HepG2 (cell line): ENCODE measurements at places on chromosomes 5 and 9.

DNA sequence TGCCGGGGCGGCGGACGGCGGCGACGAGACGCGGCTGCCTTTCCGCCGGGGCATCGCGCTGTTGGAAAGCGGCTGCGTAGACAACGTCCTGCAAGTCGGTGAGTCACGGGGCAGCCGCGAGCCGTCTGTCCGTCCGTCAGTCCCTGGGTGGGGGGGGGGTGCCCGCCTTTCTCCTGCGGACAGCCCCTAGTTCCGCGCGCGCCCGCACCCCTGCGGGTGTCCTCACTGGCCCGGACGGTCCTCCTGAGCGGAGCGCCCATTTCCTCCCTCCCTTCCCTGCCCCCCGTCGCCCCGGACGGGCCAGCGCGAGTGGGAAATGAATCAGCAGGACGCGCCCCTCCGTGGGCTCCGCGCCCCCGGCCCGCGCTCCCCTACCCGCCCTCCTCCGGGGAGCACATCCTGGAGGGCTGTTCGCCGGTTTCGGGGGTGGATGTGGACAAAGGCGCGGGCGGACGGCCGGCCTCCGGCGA lies 828 bp downstream of the ZSWIM6 start:
- H3K4me1 ChIP-seq, result peaks cover 45% of the 10 kb centered on the region
- H3K36me3 ChIP-seq, result no peaks in the 10 kb centered on the region
- DNase-seq, result no peak
- H3K27ac ChIP-seq, result no peak overlapping the region

DNA sequence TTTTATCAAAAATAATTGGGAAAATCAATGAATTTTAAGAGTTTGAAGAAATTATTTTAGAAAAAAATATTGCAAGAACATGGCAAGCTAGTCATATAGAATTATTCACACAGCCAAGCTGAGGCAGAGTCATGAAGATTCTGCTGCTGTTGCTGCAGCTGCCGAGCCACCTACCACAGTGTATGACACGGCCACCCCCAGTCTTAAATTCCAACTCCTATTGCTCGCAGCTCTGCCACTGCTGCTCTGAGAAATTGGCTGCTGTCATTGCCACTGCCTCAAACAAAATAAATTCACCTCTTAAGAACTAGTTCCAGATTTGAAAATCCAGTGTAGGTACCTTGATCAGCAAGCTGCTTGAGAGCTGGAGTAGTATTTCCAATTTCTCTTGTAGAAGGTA lies 1318.8 kb upstream of the ACO1 start:
- H3K4me3 ChIP-seq, result no peak overlapping the region
- no peaks in the 10 kb centered on the region for H3K27me3 ChIP-seq
- no peaks in the 10 kb centered on the region for H3K36me3 ChIP-seq
- no peaks in the 10 kb centered on the region for H3K4me1 ChIP-seq
- DNase-seq, result no peak

- no peak overlapping the region for H3K27ac ChIP-seq
- H3K4me3 ChIP-seq, result no peak overlapping the region
- no peak for DNase-seq
- H3K4me1 ChIP-seq, result no peaks in the 10 kb centered on the region
- no peaks in the 10 kb centered on the region for H3K36me3 ChIP-seq
- H3K27me3 ChIP-seq, result no peaks in the 10 kb centered on the region
Measured at GRCh38 chr9:117815315-117815714, 111.1 kb downstream of the TLR4 start.

DNA sequence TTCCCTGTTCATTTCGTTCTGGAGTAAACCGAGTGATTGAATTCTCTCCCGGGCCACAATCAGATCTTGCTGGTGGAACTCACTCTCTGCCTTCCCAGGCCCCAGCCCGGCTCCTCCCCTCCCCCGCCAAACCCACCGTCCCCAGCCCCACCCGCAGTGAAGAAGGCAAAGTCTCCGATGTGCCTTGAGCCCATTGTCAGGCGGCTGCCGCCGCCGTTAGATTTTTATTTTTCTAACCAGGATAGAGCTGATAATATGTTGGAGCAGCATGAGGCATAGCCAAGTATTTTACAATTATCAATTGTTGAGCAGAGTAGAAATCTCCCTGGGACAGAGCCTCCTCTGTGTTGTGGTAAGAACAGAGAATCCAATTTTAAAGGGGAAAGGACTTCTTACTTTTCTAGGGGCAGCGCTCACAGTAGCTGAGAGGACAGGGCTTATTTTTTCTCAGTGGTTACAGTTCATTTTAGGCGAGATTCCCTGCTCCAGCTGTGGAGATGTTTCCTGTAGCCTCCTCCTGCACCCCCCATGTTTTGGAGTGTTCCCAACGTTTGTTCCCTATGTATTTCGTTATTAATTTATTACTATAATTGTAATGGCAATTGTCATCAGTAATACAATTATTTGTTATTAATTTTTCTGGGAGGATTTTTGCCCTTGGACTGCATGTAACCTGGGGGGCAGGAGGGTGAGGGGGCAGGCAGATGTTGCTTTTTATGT lies 1.3 kb downstream of the PSAT1 start:
- peak; percentile 28 for DNase-seq
- no peaks in the 10 kb centered on the region; the same call in 2 of the 3 replicates for H3K27me3 ChIP-seq
- H3K4me1 ChIP-seq, result peaks cover 72% of the 10 kb centered on the region

DNA sequence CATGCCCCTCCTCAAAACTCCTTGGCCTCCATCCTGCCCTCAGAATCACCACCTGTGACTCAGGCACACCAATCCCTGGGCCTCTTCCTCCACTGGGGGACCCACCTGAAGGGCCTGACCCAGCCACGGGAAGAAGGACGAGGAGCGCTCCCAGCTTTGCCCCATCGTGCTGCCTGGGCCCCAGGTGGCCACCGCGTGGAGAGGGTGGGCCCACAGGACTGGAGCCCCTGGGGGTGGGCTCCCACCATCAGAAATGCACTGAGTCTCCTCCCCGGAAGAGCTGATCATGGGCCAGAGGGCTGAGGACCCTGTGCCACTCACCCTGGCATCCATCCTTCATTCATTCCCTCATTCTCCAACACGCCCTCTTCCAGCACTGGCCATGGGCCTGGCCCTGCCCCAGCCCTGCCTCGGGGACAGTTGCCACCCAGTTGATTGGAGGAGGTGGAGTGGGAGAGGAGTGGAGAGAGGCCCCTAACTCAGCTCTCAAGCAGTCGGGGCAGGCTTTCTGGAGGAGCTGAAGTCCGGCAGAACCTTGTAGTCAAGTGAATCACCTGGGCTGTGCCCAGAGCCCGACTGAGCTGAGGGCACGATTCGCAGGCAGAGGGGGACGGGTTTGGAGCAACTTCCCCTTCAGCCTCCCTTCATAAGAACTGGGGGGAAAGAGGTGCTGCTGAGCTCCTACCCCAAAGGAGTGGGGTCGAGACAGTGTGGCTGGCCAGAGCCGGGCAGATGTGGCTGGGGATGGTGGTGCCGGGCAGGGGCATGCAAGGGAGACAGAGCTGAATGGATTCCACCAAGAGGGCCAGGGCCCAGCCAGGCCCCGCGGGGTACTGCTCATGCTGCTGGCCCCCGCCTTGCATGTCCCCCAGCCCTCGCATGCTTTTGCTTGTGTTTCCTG lies 29.6 kb downstream of the DNM1 start:
- H3K4me3 ChIP-seq, result no peak overlapping the region
- H3K36me3 ChIP-seq, result no peaks in the 10 kb centered on the region
- no peak for DNase-seq
- no peaks in the 10 kb centered on the region for H3K4me1 ChIP-seq

DNA sequence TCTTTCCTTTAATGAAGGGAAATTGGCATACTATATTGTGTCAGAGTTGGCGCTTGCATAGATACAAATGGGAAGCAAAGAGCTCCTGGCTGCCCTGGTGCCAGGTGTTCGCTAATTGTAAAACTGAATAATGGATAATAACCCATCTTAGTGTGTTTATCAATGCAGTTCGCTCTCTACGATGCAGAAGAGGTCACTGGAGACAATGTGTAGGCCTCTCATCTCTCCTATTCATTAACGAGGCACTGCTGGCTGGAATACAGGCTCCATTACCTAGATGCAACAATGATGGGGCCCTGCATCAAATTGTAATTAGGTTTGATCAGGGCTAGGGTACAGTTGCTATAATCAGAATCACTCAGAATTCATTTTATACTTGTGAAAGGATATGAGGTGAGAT lies 171.0 kb downstream of the RMI1 start:
- H3K27ac ChIP-seq, result no peak overlapping the region
- no peak overlapping the region for H3K4me3 ChIP-seq
- DNase-seq, result no peak
- H3K4me1 ChIP-seq, result no peaks in the 10 kb centered on the region
- no peaks in the 10 kb centered on the region for H3K27me3 ChIP-seq
